Stimulated activated CD4-positive, alpha-beta T cell treated with anti-CD3 and anti-CD28 coated beads, Interleukin-15, amount 100 ng/mL, for 1 hour (primary cell): ENCODE measurements at places on chromosomes 13 and 19.

- no peak for DNase-seq
Measured at GRCh38 chr19:40805258-40805868, 6.4 kb downstream of the EGLN2 start.

DNA sequence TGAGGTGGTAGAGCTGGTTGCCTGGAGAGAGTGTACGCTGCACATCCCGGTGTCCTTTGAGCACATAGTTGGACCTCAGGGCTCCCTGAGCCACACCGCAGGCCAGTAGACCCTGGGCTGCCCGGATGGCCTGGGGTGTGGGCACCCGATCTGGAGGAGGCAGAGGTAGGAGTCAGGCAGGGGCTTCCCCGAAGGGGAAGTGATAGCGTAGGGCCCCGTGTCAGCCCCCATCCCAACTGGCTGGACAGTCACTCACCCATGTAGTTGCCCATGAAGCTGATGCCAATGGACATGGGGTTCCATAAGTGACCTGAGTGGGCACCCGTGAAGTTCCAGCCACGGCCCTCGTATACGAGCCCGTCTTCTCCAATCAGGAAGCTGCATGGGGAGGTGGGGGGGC lies 3.6 kb downstream of the PGLYRP1 start:
- DNase-seq = no peak

DNA sequence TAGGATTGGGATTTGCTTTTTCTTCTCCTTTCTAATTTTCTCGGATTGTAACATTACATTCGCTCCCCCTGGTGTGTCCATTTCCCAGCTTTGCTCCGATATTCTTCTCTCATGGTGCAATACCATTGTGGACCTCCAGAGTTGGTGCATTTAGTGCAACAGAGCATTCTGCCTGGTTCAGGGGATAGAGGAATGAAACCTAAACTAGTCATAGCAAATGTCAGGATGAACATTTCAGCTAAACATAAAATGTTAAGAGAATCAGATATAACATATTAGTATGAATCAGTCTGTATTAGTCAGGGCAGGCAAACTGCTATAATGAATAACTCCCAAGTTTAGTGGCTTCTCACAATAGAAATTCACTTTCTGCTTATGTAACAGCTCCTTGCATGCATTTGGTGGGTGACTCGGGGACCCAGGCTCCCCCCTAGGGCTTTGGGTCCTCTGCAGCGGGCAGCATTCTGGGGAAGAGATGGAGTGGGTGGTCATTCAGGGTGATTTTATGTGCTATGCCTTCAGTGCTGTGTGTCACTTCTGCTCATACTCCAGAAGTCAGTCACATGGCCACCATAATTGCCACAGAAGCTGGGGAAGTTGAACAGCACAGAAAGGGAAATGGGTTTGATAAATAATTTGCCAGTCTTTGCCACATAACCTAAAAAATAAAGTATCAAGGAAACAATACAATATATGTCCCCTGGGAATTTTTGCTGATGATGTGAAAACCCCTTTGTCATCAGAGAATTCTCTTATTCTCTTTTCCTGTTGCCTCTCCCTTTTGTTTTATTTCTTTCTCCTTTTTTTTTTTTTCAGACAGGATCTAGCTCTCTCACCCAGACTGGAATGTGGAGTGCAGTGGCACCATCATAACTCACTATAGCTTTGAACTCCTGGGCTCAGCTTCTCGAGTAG lies 111.0 kb downstream of the HSPH1 start:
- DNase-seq = no peak

GRCh38 chr13:19156013-19156825 lies 25.4 kb downstream of the TUBA3C start:
- no peak for DNase-seq

DNA sequence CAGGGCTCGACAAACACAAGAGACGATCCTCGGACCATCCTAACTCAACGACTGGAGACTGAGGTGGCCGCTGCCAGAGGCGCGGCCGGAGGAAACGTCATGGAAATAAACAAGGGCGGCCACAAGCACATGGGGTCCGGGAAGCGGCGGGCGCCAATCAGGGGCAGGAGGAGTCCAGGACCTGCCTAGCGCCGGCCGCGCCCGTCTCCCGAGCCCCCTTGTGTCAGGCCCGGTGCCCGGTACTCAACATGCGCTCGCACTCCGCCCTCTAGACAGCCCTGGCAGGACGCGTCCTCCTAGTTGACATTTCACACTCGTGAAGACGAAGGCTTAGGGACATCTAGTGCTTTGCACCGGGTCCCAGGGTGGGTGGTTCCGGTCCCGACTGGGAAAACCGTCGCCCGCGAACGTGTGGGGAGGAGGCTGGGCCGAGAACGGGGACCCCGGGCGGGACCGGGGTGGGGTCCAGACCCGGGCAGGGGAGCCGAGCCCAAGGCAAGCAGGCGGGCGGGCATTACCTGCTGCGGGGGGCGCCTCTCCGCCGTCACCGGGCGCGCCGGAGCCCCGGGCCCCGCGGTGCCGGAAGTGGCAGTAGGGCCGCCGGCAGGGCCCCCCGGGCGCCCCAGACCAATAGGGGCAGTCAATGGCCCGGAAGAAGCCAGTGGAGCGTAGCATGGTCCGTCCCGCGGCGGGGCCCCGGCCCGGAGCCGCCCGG lies 442 bp downstream of the REXO1 start:
- no peak for DNase-seq

- DNase-seq = no peak
Measured at GRCh38 chr13:81498969-81499368, 1158.0 kb upstream of the SPRY2 start.
